ENCODE measurements at places on chromosomes 1 and 21.

GRCh38 chr1:45684402-45684801, 1.9 kb downstream of the GPBP1L1 start:
- DNase-seq, result no peak

- DNase-seq, result no peak
Observed at GRCh38 chr1:21622466-21623315, 46.5 kb downstream of the RAP1GAP start.

- no peak for DNase-seq
Observed at GRCh38 chr1:156796340-156797097, 20.1 kb downstream of the SH2D2A start.

- DNase-seq, result no peak
Observed at GRCh38 chr21:44838039-44838895, 20.4 kb upstream of the SUMO3 start.

- no peak for DNase-seq
Observed at GRCh38 chr1:25869909-25870606, 5.5 kb downstream of the PAQR7 start.

GRCh38 chr1:223052931-223053330, 90.1 kb downstream of the TLR5 start:
- DNase-seq, result no peak

- no peak for DNase-seq
Observed at GRCh38 chr1:239826211-239826610, 265.5 kb upstream of the FMN2 start.

- no peak for DNase-seq
Observed at GRCh38 chr21:43358940-43359822, 67.8 kb downstream of the SIK1 start.

GRCh38 chr1:53270873-53271272, 32.6 kb upstream of the MAGOH start:
- no peak for DNase-seq

DNA sequence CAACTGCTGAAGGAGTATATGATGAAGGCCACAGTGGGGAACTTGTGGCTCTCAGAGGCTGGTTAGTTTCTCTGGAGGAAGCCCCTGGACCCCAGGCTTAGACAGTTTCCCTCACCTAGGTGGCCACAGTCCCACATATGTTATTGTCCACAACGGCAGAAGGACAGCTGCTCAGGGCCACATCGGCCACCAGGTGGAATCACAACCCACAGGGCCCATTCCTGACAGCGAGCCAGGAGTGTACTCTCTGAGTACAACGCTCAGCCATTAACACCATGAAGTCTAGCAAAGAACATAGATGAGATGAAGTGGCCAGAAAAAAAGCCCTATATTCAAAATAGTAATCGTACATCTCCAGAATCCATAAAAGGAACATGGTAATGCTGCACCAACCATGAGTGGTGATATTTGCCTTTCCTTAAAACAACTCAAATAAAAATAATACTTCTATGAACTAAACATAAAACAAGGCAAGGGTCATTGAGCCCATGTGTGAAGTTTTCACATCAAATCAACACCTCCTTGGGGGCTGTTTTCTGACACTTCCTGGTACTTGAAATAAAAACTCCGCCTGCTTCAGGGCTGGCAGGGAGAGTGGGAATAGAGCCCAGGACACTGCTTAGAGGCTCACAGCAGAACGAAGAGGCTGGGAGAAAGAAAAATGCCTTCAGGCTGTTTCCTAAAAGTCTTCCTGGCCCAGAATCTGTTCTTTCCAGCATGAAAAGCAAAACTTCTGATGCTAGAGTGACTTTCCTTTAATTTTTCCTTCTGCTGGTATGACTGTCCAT, 383.3 kb downstream of the HHAT start:
- DNase-seq, result no peak
